ENCODE measurements at places on chromosomes 4 and X.

GRCh38 chr4:77073106-77073809 is 2.5 kb downstream of the CCNI start:
- DNase-seq: no peak

DNA sequence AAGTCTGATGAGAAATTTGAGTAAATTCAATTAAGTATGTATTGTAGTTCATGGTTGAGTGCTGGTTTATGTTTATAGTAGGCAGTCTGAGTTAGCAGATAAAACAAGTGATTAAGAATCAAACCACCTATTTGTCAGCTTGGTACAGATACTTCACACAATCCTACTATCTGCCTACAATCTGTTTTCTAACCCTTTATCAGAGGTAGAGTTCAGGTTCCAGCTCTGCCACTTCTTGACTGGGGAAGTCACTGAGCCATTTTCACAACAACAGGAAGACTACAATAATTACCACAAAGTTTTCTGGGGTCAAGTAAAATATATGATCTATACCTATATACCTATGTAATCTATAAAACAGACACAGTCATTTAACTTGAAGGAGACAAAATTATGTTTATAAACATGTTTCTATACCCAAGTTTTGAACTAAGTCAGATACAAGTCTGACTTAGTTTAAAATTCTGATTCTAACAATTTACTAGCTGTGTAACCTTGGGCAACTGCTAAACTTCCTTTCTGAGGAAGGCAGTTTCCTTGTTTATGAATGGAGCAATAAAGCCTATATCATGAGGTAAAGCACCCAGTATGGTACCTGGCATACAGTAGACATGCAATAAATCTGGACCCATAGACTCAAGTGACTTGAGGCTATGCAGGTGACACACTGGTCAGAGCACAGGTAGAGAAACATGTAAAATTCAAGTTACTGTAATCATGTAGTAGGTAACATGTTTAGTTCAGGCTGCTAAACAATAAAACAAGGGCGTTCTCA is 37.2 kb upstream of the BDH2 start:
- no peak for DNase-seq

- DNase-seq: no peak
These were observed 338.0 kb downstream of the SPOCK3 start for GRCh38 chr4:166896254-166896653.

DNA sequence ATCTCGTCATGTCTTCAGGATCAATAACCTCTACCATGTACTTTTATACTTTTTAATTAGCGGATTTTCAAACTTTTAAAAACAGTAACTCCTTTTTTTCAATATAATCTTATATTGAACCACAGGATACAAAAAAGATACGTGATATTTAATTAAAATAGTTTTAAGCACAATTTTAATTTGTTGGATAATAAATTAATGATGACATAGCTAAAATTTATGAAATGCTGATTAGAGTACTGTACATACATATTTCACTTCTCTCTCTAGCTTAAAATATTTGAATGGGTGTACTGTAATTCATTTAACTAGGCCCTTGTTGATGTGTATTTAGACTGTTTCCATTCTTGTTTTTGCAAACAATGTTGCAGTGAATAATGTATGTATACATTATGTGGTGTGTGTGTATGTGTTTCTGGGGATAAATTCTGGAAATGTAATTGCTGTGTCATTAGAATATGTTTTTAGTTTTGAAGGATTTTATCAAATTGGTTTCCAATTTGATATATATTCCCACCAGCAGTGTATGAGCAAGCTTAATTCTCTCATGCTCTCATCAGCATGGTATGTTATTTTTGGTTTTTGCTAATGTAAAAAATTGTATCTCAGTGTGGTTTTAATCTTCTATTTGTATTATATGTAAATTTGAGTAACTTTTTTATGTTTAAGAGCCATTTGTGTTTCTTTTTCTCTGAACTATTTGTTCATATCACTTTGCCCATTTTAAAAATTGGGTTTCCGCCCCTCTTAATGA is 66.4 kb downstream of the CDKL5 start:
- no peak for DNase-seq

DNA sequence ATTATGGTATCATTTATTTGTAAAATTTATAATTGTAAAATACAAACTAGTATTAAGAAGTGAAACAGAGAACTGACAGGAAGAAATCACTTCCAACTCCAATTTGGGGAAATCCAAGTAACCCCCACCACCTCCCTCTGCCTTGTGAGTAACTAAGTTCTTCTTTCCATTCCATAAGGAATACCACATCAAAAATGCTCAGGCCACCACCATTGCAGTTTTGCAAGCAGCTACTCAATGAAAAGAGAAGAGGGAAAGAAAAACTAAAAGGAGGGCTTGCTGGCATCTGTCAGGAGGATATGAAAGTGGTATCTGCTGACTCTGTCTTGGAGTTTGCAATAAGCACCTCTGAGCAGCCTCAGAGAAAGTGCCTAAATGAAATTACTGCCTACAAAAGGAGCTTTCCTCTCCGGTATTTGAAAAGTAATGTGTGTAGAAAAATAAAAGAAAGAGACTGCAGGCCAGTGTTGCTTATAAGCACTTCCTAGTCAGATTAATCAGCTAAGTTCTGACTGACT is 228.7 kb downstream of the OPHN1 start:
- no peak for DNase-seq

- DNase-seq: no peak
These were observed 5.0 kb upstream of the UVSSA start for GRCh38 chr4:1342003-1342402.

DNA sequence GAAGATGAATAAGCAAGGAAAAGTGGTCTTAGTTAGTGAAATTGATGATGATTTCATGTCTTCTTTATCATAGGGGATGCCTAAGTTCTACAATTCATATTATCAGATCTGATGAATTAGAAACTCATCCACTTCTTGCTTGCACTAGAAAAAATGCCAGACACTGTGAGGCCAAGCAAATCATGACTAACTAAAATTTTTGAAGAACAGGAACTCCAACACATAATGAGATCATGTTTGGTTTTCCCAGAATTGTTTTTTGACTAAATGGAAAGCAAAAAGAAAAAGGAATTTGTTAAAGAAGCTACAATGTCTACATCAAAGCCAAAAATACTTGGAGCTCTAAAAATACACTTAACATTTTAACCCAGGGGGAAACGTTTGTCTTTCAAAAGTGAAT is 120.4 kb downstream of the ARSF start:
- DNase-seq: no peak

GRCh38 chr4:96736352-96736889 is 896.5 kb downstream of the PDHA2 start:
- DNase-seq: no peak

DNA sequence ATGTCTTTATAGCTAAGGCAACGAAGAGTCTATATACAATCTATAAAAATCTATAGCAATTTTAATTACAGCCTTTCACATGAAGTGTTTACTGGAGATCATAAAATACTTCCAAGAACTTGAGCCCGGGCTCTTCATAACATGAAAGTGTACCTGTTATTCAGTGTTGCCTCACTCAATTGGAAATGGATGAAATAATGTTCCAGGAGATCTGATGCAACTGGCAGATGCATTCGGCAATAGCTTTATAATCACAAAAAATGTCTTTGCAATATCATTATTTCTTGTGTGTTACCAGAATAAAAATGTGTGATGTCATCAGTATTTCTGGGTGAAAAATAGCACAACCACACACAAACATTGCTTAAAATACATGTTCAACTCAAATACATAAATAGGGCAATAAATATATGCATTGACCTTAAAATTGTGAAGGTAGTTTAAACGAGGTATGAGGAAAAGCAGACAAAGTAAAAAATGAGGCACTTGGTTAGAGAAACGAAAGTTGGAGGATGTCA is 1266.8 kb upstream of the PCDH7 start:
- no peak for DNase-seq

- no peak for DNase-seq
These were observed 18.4 kb downstream of the NMU start for GRCh38 chr4:55617587-55618197.

DNA sequence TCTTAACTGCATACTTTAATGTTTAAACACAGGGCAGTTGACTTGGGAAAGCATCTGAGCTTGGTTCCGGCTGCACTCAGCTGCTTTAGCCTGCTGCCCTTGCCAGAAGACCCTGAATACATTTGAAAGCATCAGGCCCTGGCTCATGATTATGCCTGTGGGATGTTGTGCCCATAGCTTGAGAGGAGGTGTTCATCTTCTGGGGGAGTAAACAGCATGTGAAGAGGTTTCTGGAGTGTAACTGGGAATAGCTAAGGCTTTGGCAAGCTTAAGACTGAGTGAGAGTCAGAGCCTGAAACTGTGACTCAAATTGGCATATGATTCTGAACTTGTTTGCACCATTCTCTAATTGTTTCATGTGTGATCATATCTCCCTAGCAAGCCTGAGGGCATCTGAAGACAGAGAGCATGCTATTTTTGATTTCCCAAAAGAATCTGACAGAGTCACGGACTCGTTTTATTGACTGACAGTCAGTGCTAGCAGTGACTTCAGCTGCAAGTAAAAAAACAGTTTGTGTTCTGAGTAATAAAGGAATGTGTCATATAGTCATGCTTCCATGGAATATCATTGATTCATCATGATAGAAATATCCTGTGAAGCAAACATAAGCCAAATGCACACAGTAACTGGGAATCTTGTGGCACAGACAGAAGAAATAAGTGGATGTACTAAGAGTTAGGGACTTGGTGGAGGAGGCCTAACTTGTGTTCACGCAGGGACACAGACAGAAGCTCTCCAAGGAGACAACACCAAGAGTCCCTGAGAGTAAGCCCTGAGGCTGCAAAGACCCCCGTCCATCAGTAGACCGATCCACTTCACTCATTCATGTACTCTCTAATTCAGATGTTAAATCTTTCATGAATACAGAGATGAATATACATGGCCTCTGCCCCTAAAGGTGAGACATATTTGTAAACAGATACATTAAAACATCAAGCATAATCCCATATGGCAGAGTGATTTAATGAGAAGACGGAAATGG is 100.7 kb downstream of the SYNPO2 start:
- no peak for DNase-seq

GRCh38 chrX:63751481-63751880 is 33.5 kb downstream of the ARHGEF9 start:
- no peak for DNase-seq

DNA sequence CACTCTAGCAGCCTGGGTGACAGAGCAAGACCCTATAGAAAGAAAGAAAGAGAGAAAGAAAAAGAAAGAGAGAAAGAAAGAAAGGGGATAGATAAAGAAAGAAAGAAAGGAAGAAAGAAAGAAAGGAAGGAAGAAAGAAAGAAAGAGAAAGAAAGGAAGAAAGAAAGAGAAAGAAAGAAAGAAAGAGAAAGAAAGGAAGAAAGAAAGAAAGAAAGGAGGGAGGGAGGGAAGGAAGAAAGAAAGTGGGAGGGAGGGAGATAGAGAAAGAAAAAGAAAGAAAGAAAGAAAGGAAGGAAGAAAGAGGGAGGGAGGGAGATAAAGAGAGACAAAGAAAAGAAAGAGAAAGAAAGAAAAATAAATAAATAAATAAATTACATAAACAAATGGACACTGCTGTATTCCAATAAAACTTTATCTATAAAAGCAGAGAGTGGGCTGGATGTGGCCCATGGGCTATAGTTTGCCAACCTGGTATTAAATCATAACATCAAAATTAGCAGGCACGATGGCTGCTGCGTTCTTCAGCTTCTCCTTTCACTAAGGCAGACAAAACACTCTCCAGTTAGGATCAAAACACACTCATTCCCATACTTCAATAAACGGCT is 165.0 kb downstream of the ZNF674 start:
- DNase-seq: no peak

DNA sequence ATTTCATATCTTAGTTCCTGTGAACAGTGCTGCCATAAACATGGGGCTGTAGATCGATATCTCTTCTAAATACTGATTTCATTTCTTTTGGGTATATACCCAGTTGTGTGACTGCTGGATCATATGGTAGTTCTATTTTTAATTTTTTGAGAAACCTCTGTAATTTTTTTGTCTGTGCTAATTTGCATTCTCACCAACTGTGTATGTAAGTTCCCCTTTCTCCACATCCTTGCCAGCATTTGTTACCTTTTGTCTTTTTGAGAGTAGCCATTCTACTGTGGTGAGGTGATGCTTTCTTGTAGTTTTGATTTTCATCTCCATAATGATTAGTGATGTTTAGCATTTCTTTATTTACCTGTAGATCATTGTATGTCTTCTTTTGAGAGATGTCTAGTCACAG is 2086.5 kb upstream of the TENM3 start:
- no peak for DNase-seq

GRCh38 chrX:99663136-99663535 is 746.9 kb downstream of the PCDH19 start:
- DNase-seq: no peak

GRCh38 chr4:86556791-86557415 is 37.2 kb upstream of the PTPN13 start:
- no peak for DNase-seq

GRCh38 chr4:100081491-100081890 is 108.8 kb downstream of the DDIT4L start:
- DNase-seq: no peak

DNA sequence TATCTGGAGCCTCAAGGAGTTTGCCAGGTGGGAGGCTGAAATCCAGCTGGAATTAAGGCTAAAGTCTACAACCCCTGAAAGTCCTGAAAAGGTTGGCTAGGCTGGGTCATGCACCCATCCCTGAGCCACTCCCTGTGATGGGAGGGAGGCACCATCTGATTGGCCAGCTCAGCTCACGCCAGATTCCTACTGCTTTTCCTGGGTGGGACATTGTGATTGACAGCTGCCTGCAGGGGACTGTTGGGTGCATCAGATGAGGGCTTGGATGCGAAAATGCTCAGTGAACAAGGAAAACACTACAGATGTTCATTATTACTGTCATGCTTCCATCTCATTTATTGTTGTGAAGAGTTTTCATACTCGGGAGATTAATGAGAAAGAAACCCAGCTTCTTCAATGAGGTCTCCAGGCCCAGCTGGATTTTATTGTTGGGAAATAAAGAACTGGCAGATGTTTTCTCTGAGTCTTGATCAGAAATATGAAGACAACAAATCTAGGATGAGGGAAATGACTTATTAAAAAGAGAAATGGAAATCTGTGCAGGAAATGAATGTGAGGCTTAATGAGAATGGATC is 185.9 kb downstream of the STK32B start:
- no peak for DNase-seq

DNA sequence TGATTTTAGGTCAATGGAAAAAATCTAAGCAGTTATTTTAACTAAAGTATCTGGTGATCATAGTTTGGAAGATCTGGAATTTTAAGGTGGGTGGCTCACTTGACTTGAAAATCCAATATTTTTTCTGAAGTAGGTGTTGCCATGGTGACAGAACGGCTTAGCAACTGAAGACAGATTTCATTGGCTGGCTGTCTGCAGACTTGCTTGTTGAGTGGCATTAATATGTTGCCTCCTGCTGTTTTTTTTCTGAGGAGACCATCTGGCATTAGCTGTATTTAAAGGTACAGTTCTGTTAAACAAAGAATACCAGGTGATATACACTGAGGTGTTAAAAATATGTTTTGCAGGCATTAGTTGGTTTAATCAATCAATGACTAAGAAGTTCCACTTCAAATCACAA is 19.8 kb downstream of the CPE start:
- no peak for DNase-seq

DNA sequence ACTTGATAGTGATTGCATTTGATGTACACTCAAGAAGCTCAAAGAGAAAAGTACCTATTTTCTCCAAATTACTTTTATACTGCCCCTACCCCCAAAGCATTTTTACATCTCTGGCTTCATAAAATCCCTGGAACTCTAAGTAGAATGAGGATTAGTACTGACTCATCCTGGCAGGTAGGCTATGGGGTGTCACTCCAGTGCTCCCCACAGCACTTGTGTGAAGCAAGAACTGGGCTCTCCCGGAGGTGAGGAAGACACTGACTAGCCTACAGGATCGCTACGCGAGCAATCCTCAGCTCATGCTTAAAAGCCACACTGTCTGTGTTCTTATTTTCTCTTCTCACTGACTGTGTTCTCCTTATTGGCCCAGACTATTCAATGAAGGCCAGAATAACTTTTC is 90.4 kb upstream of the NDP start:
- no peak for DNase-seq

All from activated T-cell treated with anti-CD3 and anti-CD28 coated beads, Interleukin-2, amount 50 U/mL, for 1 hour (primary cell).